Stimulated activated CD8-positive, alpha-beta memory T cell treated with anti-CD3 and anti-CD28 coated beads, Interleukin-7, amount 100 ng/mL, for 24 hours (primary cell): ENCODE measurements at places on chromosomes 4 and X.

- DNase-seq: no peak
Measured at GRCh38 chr4:135418353-135418752, 1216.8 kb upstream of the PABPC4L start.

- DNase-seq: no peak
Measured at GRCh38 chr4:98614662-98615061, 43.7 kb downstream of the TSPAN5 start.

GRCh38 chr4:143407888-143408287 is 71.2 kb downstream of the GAB1 start:
- DNase-seq: no peak

GRCh38 chr4:31190671-31191070 is 470.5 kb downstream of the PCDH7 start:
- DNase-seq: no peak

- DNase-seq: no peak
Measured at GRCh38 chr4:139919521-139919920, 234.5 kb downstream of the MAML3 start.

- no peak for DNase-seq
Measured at GRCh38 chr4:56804551-56804950, 16.9 kb downstream of the SPINK2 start.

- no peak for DNase-seq
Measured at GRCh38 chrX:150655788-150656187, 37.4 kb upstream of the MTMR1 start.

GRCh38 chr4:6184169-6184568 is 16.2 kb downstream of the JAKMIP1 start:
- DNase-seq: no peak
